ENCODE measurements at places on chromosomes 3 and 15.

DNA sequence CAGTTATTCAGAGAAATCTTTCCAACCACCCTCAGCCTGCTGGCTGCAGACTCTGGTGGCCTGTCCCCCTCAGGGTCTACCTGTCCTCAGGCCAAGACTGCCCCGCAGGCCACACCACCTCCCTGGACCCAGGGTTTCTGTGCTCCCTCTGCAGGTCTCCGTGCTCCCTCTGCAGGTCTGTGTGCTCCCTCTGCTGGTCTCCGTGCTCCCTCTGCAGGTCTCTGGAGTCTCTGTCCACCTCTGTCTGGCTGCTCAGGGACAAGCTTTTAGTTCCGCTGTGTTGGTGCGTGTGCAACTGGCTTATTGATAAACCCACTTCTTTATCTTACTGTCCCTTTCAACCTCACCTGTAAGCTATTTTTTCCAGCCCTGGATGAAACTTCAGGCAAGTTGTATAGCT is 30.1 kb downstream of the BDH1 start:
- DNase-seq: no peak

DNA sequence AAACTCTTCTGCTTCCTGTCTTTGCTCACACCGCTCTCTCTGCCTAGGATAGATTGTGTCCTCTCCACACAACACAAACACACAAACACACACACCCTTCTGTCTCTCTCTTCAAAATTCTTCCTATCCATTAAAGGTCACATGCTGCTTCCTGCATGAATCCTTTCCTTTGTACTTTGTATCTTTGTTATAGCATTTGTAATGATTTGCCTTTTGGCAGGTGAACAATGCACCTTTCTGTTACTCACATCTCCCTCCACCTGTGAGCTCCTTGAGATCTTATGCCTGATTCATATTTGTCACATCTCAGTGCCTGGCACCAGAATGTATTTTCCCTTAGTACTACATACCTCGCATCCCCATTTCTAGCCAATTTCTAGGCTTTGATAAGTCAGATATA is 251.4 kb upstream of the UMPS start:
- DNase-seq: no peak

DNA sequence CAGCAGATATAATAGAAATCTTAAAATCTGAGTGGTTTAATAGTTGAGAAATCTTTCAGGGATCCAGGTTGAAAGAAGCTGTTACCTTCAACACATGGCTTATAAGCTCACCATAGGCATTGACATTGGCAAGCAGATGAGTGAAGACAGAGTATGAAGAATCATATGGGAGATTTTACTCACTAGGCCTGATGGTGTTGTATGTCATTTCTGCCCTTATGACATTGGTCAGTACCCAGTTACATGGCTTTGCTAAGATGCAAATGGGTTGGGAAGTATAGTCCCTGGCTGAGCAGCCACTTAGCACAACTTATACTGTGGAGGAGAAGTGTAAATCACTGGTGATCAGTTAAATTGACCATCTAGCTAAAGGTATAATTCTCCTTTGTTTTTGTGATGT is 5.9 kb downstream of the TFG start:
- no peak for DNase-seq

GRCh38 chr3:167066977-167067786 is 312.9 kb downstream of the ZBBX start:
- no peak for DNase-seq

GRCh38 chr3:37131860-37132144 is 42.6 kb downstream of the LRRFIP2 start:
- no peak for DNase-seq

- DNase-seq: no peak
These were observed 250.3 kb downstream of the CBLB start for GRCh38 chr3:105618556-105618955.

GRCh38 chr15:31403606-31404005 is 77.0 kb downstream of the KLF13 start:
- DNase-seq: no peak

- no peak for DNase-seq
These were observed 163.3 kb upstream of the THBS1 start for GRCh38 chr15:39417366-39418134.

DNA sequence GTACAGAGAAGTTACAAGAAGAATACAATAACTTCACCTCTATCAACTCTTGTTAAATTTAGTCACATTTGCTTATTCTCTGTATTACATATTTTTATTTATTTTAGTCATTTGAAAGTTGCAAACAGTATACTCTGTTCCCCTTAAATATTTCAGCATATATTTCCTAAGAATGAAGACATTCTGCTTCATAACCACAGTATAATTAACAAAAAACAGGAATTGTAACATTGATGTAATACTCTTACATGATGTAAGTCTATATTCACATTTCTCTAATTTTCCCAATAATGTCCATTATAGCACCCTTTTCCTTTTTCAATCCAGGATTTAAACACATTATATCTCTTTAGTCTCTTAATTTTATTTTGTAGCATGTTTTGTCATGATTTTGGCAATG is 112.0 kb downstream of the AKAP13 start:
- DNase-seq: no peak

DNA sequence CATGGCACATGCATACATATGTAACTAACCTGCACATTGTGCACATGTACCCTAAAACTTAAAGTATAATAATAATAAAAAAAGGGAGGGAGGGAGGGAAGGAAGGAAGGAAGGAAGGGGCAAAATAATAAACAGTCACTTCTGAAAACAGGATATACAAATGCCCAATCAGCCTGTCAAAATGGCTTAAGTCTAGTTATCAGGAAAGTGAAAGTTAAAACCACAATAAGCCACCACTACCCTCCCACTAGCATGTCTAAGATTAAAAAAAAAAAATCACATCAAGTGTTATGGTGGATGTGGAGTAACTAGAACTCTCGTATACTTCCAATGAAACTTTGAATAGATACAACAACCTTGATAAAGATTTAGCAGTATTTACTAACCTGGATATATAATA is 145.6 kb upstream of the GMNC start:
- DNase-seq: no peak

- DNase-seq: no peak
These were observed 129.0 kb upstream of the LIPC start for GRCh38 chr15:58302832-58303231.

DNA sequence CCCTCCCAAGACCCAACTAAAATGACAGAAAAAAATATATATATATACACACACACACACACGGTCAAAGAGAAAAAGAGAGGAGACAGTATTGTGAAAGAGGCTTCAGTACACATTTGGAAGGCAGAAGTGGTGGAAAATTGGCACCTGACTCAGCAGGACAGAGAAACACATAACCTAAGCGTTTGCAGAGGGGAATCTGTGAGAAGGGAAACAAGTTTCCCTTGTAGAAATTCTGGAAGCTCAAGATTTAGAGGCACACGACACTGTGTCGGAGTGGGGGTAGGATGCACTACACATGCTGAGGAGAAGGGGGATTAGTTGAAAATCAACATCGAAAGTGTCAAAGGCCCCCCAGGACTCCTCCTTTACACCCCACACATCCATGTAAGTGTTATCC is 53.1 kb downstream of the PAK2 start:
- DNase-seq: no peak

GRCh38 chr3:142239421-142239820 is 14.0 kb upstream of the GK5 start:
- DNase-seq: no peak

DNA sequence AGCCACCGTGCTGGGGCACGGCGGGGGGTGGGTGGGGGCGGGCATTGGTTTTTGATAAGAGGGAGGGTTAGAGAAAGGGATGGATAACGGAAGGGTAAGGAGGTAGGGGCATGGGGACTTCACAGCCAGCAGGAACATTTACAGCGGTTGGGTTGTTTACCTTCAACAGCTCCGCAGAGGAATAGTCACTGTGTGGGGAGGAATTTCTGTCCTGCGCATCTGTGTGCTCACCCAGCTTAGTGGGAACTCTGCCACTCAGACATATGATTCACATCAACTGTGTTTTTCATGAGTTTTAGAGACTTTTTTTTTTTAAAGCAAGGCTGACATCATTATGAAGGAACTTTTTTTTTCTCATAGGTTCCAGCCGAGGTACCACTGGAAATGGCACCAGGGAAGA is 19.6 kb downstream of the CHRD start:
- DNase-seq: no peak

DNA sequence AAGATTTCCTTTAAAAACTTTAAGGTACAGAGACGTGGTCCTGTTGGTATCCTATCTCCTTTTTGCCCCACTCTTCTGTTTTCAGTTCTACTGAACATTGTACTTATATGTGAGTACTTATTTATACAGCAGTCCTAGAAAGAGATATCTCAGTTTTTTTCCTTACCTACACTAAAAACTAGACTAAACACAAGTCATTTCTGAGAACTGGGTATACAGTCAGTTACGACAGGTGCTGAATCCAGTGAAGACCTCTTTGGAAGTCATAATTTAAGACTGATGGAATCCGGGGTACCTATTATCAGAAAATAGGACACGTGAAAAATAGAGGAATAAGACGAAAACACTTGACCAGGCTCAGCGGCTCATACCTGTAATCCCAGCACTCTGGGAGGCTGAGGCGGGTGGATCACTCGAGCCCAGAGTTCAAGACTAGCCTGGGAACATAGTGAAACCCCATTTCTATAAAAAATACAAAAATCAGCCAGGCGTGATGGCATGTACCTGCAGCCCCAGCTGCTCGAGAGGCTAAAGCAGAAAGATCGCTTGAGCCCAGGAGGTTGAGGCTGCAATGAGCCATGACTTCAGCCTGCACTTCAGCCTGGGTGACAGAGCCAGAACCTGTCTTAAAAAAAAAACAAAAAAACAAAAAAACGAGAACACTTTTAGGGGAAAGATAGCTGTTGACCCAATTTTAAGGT is 76.3 kb downstream of the KLHL25 start:
- no peak for DNase-seq

GRCh38 chr3:10437995-10438901 is 67.1 kb downstream of the ATP2B2 start:
- DNase-seq: no peak

DNA sequence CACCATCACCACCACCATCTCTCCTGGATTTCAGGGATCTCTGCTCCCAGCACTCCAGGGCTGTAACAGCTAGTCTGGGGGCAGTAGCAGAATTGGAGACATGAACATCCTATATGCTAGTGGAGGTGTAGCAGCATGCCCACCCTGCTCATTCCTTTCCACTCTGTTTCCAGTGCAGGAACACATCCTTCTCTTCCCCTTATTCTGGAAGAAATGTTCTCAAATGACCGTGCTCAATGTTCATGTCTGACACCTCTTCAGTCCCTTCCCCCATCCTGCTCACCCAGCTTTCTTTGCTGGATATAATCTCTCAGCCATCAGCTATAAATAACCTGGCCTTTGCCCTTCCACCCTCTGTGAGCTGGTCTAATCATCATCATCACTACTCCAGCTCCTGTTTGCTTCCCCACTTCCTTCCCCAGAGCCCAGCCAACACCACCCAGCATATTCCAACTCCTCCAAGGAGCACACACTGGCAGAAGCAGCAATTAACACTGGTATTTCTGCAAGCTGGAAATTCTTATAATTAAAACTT is 31.1 kb downstream of the DCLK3 start:
- no peak for DNase-seq

GRCh38 chr3:184188080-184188479 is 2.1 kb downstream of the ABCF3 start:
- no peak for DNase-seq

GRCh38 chr15:44243141-44243540 is 45.4 kb upstream of the GOLM2 start:
- DNase-seq: no peak

All from activated naive CD4-positive, alpha-beta T cell treated with Interleukin-2 at 50 U/mL for 16 hours (primary cell).